ENCODE measurements at places on chromosomes 4 and X. TPM values are rescaled to one million over a fixed set of nuclear protein-coding genes. Genes with fewer than 3 reads are reported as not detected.

GRCh38 chr4:142356801-142357200 is 489.3 kb downstream of the INPP4B start:
- DNase-seq, result no peak

GRCh38 chr4:149965206-149965605 is 113.0 kb upstream of the DCLK2 start:
- DNase-seq, result no peak

DNA sequence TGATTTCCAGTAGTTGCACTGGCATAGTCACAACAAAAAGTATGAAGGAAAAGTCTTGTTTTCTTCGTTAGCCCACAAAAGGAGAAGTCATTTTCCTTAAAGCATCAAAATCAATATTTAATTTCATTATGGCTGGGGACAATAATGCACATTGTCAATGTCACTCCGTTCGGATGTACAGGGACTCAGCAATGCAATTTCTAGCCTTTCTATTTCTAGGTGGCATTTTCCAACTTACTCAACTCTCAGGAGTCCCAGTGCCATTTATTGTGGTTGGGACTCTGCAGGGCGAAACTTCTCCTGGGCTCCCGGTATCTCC is 99.6 kb downstream of the CEP135 start:
- no peak for DNase-seq

- no peak for DNase-seq
Observed at GRCh38 chrX:77635373-77635772, 150.6 kb downstream of the ATRX start.

GRCh38 chr4:56570041-56570440 is 64.5 kb downstream of the ARL9 start:
- DNase-seq, result no peak

GRCh38 chr4:24809376-24809775 is 14.0 kb downstream of the SOD3 start:
- DNase-seq, result peak; percentile 2

GRCh38 chr4:26663888-26664287 is 80.0 kb downstream of the TBC1D19 start:
- no peak for DNase-seq

GRCh38 chrX:618761-619450 is 11.7 kb upstream of the SHOX start:
- no peak for DNase-seq

Gene PNMA5
- total RNA-seq, result not detected

Gene ZCCHC18
- total RNA-seq, result 13.9 TPM

Gene NSUN7
- 2.1 TPM for total RNA-seq

Gene CCDC110
- 4.4 TPM for total RNA-seq
